Renal pelvis (tissue), 12 donors: ENCODE measurements at places on chromosomes 5 and 9. TPM values are rescaled to one million over a fixed set of nuclear protein-coding genes. Genes with fewer than 3 reads are reported as not detected.

GRCh38 chr9:4748612-4749011 is 7.6 kb upstream of the AK3 start:
- no peak for DNase-seq

DNA sequence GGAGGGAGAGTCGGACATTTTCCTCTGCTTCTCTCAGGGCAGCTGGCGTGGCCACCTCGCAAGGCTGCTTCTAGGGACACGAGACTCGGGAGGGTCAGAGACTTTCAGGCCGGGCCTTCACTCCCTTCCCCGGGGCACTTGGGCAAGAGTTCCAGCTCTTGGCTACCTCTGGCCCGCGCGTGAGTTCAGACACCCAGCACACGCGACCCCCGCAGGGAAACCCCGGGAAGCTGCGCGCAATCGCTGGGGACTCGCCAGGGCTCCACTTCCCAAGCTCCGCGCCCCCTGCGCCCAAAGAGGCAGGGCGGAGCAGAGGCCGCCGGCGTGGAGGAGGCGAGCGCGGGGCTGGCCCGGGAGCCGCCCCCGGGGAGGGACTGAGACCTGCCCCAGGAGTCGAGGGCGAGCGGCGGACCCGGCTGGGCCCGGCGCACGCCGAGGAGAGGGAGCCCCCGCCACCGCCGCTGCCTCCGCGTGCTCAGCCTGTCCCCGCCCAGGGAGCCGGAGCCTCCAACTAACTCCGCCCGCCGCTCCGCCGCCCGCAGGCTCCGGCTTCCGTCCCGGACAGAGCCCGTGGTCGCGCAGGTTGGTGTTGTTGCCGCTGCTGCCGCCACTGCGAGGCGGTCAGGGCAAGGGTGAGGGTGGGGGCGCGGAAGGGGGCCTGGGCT is at the start of gene PAM:
Gene PAM (plus strand): TSS at position 539 of the 665 bp plus-strand sequence. CDS start 110,891 bp downstream, outside the sequence.
- DNase-seq = peak; percentile 77

Gene PGM5
- 34.3 TPM for polyA plus RNA-seq

DNA sequence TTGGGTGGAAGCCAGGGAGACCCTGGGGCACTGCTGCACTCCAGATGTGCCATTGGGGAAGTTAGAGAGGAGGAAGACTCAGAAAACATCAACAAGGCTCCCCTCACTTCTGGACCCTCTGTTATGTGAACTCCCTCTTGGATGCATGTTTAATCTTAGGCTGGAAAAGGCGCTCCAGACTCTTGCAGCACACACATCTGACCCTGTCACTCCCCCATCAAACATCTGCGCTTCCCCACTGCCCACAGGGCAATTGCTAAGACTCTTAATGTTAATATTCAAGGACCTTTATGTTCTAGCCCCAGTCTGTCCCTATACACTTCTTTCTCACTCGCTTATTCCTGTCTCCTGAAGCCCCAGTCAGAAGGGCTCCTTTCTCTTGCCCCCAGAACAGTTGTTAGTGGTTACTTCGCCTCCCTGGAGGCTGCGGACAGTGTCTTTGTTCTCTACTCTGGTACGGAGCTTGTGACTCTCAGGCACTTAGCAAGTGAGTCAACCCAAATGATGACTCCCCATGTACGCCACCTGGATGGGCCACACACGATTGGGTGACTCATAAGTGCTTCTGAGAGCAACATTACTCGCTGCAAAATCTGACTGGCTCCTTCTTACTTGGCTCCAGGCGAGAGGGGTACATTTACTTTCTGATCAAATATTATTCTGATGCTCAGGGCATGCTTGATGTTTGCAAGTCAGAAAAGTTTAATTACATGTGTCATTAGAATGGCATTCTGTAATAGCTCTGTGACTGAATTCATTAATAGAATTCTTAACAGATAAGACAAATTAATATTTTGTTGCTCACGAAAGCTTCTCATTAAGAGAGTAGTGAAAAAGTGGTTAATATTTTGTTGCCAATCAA is 193.6 kb downstream of the HSPA4 start:
- no peak for DNase-seq

GRCh38 chr5:28301712-28302111 is 1263.3 kb upstream of the CDH9 start:
- no peak for DNase-seq

DNA sequence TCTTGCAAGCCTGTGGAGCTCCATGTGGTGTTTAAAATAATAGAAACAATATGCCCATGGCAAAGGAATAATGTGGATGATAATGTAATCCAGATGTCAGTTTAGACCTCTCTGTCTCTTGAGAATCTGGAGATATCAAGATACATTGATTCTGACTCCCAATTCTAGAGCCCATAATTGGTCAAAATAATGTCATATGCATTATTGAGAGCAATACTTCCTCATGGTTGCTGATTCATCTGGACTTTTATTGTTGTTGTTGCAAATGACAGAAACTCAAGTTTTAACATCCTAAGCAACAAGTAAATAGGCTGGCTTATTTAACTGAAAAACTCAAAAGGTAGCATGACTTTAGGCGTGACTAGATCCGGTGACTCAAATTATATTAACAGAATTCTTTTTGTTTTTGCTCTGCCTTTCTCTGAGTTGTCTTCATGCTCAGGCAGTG is 152.1 kb downstream of the PCSK1 start:
- DNase-seq = no peak
